ENCODE measurements at places on chromosomes 12 and 14.

DNA sequence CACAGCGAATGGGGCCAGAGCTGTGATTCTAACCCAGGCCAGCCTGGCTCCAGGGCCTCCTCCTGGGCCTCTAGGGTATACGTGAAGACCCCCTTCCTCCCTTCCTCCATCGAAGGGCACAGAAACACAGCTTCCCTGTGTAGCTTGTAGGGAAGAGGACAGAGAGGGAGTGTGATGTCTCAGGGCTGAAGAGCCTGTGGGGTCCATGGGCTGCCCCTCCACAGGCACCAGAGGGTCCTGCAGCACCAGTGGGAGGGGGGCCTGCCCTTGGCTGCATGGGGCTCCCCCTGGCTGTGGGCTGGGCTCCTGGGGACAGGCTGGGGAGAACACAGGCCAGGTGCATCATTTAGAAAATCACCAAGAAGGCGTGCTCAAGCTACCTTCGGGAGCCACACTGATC lies 178.5 kb downstream of the CALM1 start:
- no peak for DNase-seq

- DNase-seq: no peak
These were observed 158.6 kb downstream of the OTOGL start for GRCh38 chr12:80257920-80258319.

- DNase-seq: no peak
These were observed 138.5 kb downstream of the NTF3 start for GRCh38 chr12:5570416-5570815.

- no peak for DNase-seq
These were observed 36.1 kb downstream of the KCTD10 start for GRCh38 chr12:109440851-109441490.

DNA sequence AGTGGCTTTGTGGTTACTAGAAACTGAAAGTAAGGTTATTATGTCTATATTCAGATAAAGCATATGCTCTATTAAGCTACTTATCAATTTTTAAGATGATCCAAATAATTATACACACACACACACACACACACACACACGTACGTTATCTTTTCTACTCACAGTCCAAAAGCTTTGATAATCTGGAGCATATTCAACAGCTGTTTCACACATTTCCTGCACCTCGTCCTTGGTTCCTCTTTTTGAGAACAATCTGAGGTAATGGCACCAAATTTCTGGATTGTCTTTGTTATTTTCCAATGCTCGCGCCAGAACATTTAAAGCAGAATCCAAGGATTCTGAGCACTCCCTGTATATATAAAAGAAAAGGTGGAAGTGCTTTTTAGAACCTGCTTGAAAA lies 37.5 kb downstream of the ZFC3H1 start:
- DNase-seq: peak; percentile 45

DNA sequence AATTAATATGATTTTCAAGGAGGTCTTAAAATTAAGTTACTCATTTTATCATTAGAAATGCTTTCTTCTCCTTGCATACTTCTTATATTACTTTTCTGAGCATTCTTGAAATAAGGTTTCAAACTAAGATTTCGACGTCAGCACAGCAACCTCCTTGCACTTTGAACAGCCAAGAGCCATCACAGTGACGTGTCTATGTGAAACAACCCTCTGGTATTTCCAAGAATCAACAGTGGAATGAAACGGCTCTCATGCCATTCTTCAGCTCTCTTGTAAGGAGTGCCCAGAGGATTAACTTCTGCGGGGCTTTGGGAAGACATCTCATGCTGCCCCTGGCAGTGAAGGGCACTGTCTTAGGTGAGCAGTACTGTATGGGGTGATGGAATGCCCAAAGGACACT lies 109.2 kb downstream of the EFCAB11 start:
- DNase-seq: no peak

- DNase-seq: no peak
These were observed 844 bp downstream of the GLTP start for GRCh38 chr12:109879351-109880042.

DNA sequence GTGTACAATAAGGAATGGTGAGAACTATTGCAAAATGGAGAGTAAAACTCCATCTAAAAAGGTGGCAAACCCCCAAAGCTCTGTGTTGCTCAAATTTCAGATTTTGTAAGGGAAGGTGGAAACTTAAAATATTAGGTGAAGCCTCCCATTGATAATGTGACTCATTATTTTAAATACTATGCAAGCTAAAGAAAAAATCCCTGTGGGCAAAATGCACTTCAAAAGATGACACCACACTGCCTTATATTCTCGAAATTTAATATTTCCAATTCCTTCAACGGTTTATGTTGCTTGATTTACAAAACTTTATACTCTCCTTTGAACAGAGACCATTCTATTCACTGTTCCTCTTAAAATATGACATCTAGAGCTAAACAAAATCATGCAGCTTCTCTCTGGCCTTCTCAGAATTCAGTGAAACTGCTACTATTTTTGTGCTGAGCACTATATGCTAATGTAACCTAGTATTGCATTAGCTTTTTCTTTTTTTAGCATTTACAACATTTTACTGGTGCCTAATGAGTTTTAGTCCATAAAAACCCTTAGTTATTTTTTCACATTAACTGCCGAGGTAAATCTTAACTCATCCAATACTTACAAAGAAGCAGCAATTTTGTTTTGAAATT lies 297.7 kb downstream of the SYT1 start:
- DNase-seq: no peak

- DNase-seq: peak; percentile 3
These were observed 43.0 kb upstream of the GLIPR1 start for GRCh38 chr12:75437564-75437963.

- DNase-seq: no peak
These were observed 72.1 kb downstream of the PLEKHA5 start for GRCh38 chr12:19201661-19202060.

DNA sequence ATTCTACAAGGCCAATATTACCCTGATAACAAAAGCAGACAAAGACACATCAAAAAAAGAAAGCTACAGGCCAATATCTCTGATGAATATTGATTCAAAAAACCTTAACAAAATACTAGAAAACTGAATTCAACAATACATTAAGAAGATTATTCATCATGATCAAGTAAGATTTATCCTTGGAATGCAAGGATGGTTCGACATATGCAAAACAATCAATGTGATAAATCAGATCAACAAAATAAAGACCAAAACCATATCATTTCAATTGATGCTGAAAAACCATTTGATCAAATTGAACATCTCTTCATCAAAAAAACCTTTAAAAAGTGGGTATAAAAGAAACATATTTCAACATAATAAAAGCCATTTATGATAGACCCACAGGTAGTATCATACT lies 117.3 kb downstream of the CPNE8 start:
- no peak for DNase-seq

DNA sequence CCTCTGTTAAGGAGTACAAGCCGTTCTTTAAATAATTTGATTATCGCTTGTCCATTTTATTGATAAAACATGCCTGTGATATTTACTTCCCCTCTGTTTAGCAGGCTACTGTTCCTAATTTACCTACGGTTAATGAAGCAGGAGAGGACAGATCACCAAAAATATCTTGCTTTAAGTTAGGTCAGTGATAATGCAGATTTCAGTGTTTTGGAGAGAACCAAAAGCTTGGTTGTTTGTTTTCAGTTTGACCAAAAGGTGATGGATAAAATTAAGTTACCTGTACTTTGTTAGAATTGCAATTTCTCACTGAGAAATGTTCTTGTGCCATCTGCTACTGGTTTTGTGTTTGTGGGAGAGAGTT lies 958 bp downstream of the SPATS2 start:
- no peak for DNase-seq

- DNase-seq: no peak
These were observed 4.6 kb downstream of the AQP2 start for GRCh38 chr12:49954863-49955830.

- DNase-seq: no peak
These were observed 36.5 kb downstream of the SSPN start for GRCh38 chr12:26231921-26232320.

DNA sequence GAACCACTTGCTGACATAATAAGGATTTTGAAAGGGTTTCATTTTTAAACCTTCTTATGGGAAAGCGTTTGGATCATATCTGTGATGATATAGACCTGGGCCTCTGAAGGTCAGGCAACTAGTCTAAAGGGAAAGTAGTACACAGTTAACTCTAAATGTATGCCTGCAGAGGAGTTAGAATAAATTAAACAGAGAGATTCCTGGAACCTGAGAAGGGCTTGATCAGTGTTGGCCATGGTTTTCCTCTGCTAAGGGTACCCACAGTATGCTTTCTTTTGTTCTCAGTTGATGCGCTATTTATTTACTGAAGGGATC lies 14.4 kb upstream of the POLR3B start:
- no peak for DNase-seq

GRCh38 chr12:132346471-132347175 lies 17.2 kb upstream of the GALNT9 start:
- DNase-seq: no peak

GRCh38 chr12:68915055-68915454 lies 17.9 kb downstream of the CPM start:
- DNase-seq: no peak

GRCh38 chr12:6452245-6452943 lies 552 bp downstream of the TAPBPL start:
- peak; percentile 45 for DNase-seq

- no peak for DNase-seq
These were observed 236.8 kb downstream of the ALX1 start for GRCh38 chr12:85516667-85517325.

GRCh38 chr12:27524839-27525753 lies 1.1 kb downstream of the PPFIBP1 start:
- DNase-seq: peak; percentile 5

GRCh38 chr12:42742716-42743115 lies 153.2 kb upstream of the PRICKLE1 start:
- no peak for DNase-seq

DNA sequence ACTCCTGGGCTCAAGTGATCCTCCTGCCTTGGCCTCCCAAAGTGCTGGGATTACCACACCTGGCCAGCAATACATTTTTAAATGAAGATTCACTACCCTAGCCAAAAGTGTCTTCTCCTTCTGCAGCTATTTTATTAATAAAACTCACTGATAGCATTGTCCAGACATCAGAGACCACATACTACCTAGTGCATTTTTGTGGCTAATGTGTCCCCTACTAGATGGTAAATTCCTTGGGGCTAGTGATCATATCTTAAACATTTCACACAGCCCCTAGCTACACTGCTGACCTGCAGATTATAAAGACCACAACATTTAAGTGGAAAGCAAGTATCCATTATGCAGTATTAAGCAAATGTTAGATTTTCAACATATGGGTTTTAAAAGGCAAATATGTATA lies 17.0 kb downstream of the DTD2 start:
- no peak for DNase-seq

DNA sequence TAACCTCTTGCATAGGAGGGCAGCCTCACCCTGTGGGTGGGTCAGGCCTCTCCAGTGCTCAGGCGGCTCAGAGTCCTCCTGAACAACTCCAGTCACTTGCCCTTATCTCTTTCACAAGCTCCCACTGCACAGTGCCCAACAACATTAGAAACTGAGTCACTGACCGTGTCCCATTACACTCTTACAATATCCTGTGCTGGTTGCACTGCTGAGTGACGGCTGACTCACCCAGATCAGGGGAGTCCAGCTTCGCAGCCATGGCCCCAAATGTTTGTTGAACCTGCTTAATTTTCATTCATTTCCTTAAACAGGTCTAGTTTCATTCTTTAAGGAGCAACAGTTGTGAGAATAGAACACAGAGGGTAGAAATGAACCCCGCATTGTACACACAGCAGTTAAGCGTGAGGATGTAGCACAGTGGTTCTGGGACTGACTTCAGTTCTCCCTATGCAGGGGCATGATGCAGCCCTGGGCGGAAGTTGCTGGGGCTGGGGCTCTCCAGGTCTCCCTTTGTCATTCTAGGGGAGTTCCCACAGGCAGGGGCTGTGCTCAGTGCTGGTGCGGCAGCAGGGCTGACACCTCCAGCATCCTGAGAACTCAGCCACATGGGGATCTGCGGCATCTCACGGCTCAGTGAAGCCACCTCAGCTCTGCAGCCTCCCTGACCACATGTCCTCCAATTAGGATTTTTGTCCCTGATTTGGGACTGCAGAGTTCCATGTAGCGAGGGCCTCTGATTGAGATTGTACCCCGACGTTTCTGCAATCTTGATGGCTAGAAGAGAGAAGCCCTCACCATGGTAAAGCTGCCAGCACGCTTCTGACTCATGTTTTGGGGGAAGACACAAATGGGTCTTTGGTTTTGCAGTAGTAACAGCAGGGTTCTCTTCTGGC lies 16.1 kb downstream of the GPR68 start:
- DNase-seq: no peak

GRCh38 chr12:79827484-79827883 lies 107.4 kb downstream of the PPP1R12A start:
- DNase-seq: no peak

DNA sequence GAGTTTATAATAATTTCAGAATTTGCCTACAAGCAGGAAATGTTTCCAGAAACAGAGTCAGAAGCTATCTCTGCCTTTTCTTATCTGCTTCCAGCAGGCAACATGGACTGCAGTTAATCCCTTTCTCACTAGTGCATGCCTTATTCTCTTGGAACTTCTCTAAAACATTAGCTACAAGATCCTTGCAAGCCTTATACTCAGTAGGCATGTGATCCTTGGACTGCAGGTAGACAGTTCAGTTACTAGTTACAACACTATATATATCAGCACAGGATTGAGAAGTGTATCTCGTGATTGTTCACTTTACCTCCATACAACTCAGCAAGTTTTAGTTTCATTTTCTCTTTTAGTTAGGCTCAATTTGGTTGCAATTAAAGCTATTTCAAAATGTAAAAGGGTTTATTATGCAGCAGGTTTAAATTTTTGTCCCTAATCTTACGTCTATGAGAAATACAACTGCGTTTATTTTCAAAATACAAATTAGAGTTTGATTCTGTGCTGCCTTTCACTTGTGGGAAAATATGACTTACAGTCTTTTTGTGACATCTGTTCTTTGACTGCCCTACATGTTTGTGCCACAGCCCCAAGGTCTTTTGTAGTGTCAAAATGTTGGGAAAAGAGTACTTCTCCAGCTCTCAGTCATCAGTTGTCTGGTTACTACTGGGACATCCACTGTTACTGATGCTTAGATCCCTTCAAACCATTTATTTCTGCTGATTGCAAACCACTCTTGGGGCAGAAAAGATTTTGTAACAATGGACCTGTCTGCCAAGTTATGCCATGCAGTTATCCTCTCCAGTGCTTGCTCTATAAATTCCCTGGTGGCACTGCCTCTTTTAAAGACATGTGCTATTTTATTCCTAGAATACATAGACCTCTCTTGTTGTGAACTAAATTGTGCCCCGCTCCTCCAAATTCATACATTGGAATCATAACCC lies 709.0 kb upstream of the FOXG1 start:
- DNase-seq: peak; percentile 10

DNA sequence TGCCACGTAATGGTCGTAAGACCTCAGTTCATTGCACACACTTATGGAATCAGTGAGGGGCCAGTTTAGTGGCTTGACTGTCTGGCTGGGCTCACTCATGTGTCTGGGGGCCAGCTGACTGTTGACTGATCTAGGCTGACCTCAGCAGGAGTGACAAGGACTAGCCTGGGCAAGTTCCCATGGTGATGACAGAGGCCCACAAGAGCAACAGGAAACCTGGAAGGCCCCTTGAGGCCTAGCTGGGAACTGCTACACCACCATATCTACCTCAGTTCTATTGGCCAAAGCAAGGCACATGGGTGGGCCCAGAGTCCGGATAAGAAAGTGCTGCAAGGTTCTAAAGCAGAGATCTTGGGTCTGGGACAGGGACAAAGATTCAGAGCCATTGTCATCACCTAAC lies 21.3 kb upstream of the RFLNA start:
- peak; percentile 69 for DNase-seq
